ENCODE measurements at places on chromosomes 12 and 14.

- H3K36me3 ChIP-seq: no peaks in the 10 kb centered on the region
- no peak overlapping the region for H3K27ac ChIP-seq
- DNase-seq: no peak
- H3K27me3 ChIP-seq: peaks cover 5% of the 10 kb centered on the region
- H3K4me1 ChIP-seq: peaks cover 4% of the 10 kb centered on the region
Measured at GRCh38 chr12:48795550-48796455, 6.9 kb upstream of the ADCY6 start.

DNA sequence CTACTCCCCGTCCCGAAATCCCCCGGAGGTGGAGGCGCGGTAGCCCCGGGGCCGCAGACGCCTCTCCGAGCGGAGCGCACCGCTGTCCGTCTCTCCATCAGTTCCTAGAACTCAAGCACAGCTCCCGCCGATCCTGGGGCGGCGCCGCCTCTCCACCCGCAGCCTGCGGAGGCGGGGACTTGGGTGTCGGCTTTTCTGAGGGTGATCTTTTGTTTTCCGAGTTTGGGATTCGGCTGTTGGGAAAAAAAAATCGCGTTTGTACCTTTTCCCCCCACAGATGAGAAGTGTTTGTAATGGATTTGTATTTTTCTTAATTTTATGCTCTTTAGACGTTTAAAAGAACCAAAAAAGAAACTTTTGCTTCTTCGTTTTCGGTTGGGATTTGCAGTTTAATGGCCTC lies 26.6 kb downstream of the LRCOL1 start:
- no peaks in the 10 kb centered on the region for H3K4me1 ChIP-seq
- H3K27me3 ChIP-seq: no peaks in the 10 kb centered on the region
- no peak overlapping the region for H3K4me3 ChIP-seq
- DNase-seq: no peak
- no peak overlapping the region for H3K27ac ChIP-seq

DNA sequence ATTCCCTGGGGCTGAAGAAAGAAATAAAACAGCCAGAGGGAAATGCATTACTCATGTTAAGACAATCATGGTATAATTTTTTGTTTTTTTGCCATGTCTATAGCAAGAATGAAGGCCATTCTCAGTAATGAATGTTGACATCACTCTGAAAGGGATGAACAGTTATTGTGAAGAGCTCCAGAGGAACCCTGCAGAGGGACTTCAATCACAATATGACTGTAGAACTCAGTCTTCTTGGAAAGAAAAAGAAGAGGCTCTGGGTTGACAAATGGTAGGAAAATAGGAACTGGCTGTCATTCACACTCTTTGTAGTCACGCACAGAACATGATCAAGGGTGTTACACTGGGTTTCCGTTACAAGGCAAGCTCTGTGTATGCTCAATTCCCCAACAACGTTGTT lies 73.8 kb upstream of the DACT1 start:
- H3K27ac ChIP-seq: no peak overlapping the region
- H3K4me3 ChIP-seq: no peak overlapping the region
- no peaks in the 10 kb centered on the region for H3K27me3 ChIP-seq

GRCh38 chr14:49960453-49960852 lies 67.6 kb downstream of the ARF6 start:
- no peaks in the 10 kb centered on the region for H3K27me3 ChIP-seq
- H3K4me1 ChIP-seq: peaks cover 3% of the 10 kb centered on the region
- peak overlapping the region; percentile 11 for H3K27ac ChIP-seq
- H3K4me3 ChIP-seq: no peak overlapping the region

- no peak overlapping the region for H3K27ac ChIP-seq
- no peaks in the 10 kb centered on the region for H3K4me1 ChIP-seq
- H3K27me3 ChIP-seq: no peaks in the 10 kb centered on the region
- no peak overlapping the region for H3K4me3 ChIP-seq
Measured at GRCh38 chr14:90585106-90585505, 188.3 kb downstream of the CALM1 start.

DNA sequence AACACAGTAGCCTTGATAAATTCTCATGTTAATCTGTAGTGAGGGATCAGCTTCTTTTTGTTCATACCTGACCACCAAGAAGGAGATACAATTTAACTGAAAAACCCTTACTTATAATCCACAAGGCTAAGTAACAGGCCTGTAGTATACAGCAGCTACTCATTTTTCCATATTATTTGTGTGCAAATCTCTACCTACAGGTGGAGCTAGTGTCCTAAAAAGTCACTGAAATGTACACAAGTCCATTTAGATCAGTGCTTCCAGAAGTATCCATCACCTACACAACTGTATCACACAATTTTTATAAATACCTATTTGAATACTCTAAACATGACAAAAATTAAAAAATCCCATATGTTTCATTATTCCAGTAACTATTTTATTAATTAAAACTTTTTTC lies 173.2 kb downstream of the SLC35F4 start:
- H3K27ac ChIP-seq: no peak overlapping the region
- no peaks in the 10 kb centered on the region for H3K36me3 ChIP-seq
- no peak overlapping the region for H3K4me3 ChIP-seq
- no peaks in the 10 kb centered on the region for H3K4me1 ChIP-seq

- peaks cover 10% of the 10 kb centered on the region for H3K4me1 ChIP-seq
- no peak overlapping the region for H3K4me3 ChIP-seq
- no peak overlapping the region for H3K27ac ChIP-seq
- H3K27me3 ChIP-seq: peaks cover 27% of the 10 kb centered on the region
- no peaks in the 10 kb centered on the region for H3K36me3 ChIP-seq
Measured at GRCh38 chr14:52271538-52271937, 4.0 kb downstream of the PTGDR start.

DNA sequence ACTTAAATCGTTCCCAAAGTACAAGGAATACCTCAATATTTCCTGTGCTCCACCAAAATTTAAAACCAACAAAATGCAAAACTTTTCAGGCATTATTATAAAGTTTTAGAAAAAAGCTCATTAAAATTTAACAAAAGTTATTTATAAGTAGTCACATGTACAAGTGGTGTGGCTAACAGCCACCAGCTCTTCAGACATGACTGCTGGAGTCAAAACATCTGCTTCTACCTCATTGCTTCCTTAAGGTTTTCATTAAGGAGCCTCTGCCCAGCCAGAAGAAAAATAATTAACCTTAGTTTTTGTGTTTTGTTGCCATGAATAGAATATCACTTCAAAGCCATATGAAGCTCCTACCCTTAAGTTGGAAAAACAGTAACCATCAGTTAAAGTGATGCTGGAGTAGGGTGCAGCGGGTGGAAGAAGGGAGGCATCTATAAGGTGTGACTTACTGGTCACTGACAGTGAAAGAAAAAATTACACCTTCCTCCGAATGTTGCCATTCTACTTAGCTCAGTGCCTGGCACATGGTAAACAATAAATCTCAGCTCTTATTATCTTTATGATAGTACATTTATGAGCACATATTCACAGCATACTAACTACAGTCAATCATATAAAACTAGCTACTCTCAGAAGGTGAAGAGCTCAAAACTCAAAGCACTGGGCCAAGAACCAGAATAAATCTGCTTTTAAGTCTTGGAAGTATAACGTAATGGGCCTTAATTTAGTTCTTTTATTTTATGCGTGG lies 57.7 kb downstream of the GALC start:
- H3K36me3 ChIP-seq: peaks cover 37% of the 10 kb centered on the region
- H3K4me3 ChIP-seq: no peak overlapping the region
- no peak overlapping the region for H3K27ac ChIP-seq
- H3K27me3 ChIP-seq: no peaks in the 10 kb centered on the region
- no peak for DNase-seq
- H3K4me1 ChIP-seq: no peaks in the 10 kb centered on the region

GRCh38 chr12:66735275-66735674 lies 56.4 kb upstream of the GRIP1 start:
- no peak overlapping the region for H3K27ac ChIP-seq
- no peaks in the 10 kb centered on the region for H3K36me3 ChIP-seq
- DNase-seq: no peak
- H3K4me1 ChIP-seq: no peaks in the 10 kb centered on the region

DNA sequence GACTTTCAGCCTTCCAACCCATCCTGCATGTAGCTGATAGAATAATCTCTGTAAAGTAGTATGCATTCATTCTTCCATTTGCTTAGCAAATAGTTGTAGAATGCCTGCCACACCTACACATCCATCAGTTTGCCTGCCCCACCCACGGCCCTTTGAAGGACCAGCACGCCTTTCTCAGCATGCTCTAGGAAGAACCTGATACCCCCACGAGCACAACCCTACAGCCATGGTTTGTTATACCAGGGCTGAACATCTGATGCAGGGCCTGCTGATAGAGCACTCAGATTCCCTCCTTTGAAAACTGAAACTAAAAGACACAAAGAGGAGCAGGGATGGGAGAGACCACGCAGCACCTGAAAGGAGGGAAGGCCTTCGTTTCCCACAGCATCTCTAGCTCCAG lies 205.1 kb downstream of the ANO2 start:
- no peaks in the 10 kb centered on the region for H3K27me3 ChIP-seq
- DNase-seq: no peak
- H3K36me3 ChIP-seq: no peaks in the 10 kb centered on the region

DNA sequence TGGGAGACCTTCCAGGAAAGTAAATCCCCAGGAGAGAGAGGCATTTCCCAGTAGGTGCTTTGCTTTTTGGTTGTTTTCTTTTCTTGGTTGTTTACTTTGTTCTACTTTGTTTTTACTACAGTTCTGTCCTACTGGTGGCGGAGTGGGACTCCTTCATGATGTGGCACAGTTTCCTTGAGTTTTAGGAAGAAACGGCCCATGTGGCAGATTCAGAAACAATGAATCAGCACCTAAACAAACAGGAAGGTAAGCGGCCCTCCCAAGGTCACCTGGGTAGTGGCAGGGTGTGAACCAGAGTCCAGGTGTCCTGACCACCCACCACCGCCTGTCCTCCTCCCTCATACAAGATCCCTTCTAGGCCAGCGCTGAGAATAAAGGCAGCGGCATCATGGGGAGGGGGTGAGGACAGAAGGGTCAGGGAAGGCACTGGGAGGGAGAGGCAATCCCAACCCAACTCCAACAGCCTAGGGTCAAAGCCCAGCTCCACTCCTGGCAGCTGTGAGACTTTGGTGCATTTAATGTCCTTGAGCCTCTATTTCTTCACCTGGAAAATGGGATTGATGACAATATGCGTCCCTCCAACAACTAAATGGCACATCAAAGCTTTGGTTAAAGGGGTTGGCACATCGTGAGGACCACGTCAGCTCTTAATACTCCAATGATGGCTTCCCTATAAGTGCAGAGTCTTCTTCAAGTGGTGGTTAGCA lies 111.5 kb upstream of the BCL2L14 start:
- H3K4me1 ChIP-seq: no peaks in the 10 kb centered on the region
- H3K4me3 ChIP-seq: no peak overlapping the region
- H3K27ac ChIP-seq: no peak overlapping the region
- no peak for DNase-seq

GRCh38 chr12:54750-55535 lies 11.6 kb upstream of the IQSEC3 start:
- peaks cover 47% of the 10 kb centered on the region for H3K27me3 ChIP-seq
- H3K4me3 ChIP-seq: no peak overlapping the region
- H3K4me1 ChIP-seq: no peaks in the 10 kb centered on the region

DNA sequence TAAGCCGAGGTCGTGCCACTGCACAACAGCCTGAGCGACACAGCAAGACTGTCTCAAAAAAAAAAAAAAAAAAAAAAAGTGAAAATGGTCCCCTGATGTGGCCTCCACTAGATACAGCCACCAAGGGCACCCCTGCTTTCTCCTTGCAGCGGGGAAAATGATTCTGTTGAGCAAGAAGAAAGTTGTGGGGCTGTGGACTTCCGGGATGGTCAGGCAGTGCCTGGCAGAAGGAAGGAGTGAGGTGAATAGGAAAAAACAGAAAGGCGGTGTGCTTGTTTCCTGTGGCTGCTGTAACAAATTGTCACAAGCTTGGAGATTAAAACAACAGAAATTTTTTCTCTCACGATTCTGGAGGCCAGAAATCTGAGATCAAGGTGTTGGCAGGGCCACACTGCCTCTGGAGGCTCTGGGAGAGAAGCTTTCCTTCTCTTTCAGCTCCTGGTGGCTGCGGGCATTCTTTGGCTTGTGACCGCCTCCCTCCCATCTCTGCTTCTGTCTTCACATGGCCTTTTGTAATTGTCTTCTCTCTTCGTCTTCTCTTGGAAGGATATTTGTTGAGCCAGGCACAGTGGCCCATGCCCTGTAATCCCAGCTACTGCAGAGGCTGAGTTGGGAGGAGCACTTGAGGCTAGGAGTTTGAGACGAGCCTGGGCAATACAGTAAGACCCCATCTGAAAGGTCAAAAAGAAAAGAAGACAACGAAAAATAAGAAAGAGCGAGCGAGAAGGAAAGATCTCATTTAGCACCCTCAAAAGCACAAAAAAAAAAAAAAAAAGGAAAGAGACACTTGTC lies 116.6 kb upstream of the MED13L start:
- H3K4me3 ChIP-seq: no peak overlapping the region
- no peaks in the 10 kb centered on the region for H3K4me1 ChIP-seq
- H3K36me3 ChIP-seq: no peaks in the 10 kb centered on the region
- no peaks in the 10 kb centered on the region for H3K27me3 ChIP-seq
- DNase-seq: no peak

DNA sequence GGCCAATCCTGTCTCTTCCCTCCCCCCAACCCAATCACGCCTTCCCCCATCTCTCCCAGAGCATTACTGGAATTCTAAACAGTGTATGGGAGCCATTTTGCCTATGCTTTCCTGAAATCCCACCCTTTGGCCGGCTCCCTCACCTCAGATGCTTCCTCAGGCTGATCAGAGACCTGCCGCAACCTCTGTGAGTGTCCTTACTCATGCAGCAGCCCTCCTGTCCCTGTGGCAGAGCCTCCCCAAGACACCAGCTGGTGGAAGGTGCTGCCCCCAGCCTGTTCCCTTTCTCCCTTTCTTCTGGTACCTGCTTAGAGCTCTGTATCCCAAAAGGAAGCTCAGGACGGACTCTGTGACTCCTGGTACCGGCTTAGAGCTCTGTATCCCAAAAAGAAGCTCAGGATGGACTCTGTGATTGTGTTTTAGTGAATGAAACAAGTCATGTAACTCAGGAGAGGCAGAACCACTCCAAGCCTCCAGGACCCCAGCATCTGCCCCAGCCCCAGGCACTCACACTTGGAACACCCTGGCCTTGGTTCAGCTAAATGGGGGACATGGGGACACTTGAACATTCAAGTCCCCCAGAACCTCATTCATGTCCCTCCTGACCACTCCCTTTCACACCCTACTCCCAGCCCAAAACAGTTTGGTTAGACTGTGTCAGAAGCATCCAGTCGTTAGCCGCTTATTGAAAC lies 29.3 kb upstream of the RIN3 start:
- peaks cover 24% of the 10 kb centered on the region for H3K4me1 ChIP-seq
- no peak for DNase-seq
- H3K27ac ChIP-seq: no peak overlapping the region
- H3K4me3 ChIP-seq: no peak overlapping the region
- H3K36me3 ChIP-seq: no peaks in the 10 kb centered on the region
